ENCODE measurements at places on chromosomes 5 and 9. TPM values are rescaled to one million over a fixed set of nuclear protein-coding genes. Genes with fewer than 3 reads are reported as not detected.

CTSV gene
- total RNA-seq, result 0.37 TPM

DNA sequence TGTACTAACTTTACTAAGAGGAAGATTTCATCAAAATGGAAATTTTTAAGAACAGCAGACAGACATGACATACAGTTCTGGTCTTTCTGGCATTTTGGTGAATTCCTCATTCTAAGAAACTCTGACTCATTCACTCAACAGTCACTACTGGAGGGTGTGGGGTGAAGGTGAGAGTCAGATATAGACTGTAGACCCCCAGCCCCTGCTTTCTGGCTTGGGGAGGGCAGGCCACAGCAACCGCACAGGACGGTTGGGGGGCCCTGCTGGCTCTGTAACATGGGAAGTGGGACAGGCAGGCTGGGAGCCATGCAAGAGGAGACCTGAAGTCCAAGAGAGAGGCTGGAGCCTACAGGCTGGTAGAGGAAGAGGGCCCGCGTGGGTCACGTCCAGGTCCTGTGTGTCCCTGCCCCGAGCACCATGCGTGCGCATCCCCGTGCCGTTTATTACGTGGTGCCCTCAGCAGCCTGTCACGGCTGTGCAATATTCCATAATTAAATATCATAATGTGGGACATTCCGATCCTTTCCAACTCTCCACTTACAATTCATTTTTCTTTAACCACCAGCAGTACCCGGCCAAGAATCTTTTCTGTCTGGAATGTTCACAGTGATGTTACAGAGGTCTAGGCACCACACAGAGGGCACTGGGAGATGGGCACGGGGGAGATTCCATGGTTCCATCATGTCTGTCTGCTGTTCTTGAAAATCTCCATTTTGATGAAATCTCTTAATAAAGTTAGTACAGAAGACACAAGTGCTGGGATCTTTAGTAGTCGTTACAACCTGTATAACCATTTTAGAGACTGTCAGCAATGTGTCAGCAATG is 75.5 kb downstream of the SEMA4D start:
- peak; percentile 85 for DNase-seq

LHX3 gene
- total RNA-seq, result not detected

- peak; percentile 20 for DNase-seq
These were observed 7.2 kb downstream of the CHMP5 start for GRCh38 chr9:33272061-33272460.

SVEP1 gene
- total RNA-seq, result not detected

DNA sequence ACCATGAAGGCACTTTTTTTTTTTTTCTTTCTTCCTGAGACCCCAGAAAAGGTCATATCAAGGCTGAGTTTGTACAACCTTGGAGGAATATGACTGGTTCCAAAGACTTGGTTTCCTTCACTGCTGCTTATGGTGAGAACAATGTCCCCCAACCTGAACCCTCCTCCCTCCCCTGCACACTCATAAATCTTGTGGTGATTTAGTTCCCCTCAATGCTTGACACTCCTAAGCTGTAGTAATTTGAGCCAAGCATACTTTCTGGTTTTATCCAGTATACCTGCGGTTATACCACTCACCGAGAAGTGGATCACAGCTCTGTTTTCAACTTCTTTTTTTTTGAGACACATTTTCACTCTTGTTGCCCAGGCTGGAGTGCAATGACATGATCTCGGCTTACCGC is 149.9 kb upstream of the KLF4 start:
- no peak for DNase-seq

- peak; percentile 28 for DNase-seq
These were observed at the start of gene CFAP77 for GRCh38 chr9:132409828-132410528. Gene CFAP77, plus strand, starts transcription at chr9:132410211. Its CDS starts 61 bp downstream, at chr9:132410272.

DNA sequence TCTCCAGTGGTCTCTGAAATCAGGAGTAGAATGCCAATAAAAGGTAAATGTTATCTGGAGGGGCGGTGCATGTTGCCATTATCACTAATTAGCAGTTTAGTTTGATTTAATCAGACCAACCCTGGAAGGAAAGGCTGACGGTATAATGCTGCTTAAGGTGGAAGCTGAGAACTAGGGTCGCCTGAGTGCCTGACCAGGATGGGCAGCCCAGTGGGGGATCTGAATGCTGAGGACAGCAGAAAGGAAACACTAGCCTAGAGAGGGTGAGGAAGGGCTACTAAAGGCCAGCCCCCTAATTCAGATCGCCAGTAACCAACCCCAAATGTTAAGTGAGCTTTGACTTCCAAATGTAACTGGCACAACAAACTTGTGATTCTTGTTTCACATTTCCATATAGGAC is 172.2 kb downstream of the APBA1 start:
- DNase-seq, result no peak

All from HT1080 (cell line).